ENCODE measurements at places on chromosomes 11 and 22.

DNA sequence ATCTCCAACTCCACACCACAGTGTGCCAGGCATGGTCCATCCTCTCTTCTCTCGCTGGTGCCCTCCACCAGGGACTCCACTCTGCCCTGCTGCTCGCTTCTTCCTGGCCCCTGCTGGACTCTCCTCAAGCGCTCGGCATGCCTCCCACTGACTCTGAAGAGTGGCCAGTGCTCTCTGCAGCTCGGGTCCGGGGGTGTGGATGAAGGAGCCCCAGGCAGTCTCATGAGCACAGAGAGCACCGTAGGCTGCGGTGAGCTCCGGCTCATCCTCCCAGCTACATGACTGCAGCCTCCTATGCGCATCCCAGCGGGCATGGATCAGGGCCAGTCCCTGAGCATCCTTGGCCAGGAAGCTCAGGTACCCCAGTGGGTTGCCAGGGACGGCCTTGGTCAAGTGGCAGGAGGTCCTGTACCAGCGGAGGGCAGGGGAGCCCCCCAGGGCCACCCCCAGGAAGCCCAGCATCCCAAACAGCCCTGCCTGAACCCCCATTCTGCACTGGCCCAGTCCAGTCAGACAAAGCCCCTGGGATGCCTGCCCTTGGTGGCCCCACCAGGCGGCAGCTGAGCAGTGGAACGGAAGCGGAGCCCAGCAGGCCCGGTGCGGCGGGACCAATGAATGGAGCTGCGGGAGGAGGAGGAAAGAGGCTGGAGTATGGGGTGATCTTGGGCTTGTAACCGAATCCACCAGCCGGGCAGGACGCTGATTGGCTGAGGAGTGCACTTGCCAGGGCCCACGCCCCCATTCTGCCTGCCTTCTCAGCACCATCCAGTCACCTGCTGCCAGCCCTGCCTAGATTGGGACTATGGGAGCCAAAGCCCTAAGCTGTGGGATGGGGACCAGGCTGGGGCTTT lies at the start of gene PLA2G3:
Gene PLA2G3, minus strand, starts transcription at position 643 of the 851 bp plus-strand sequence. Its CDS starts 154 bp downstream, at position 489.
- DNase-seq, result no peak

DNA sequence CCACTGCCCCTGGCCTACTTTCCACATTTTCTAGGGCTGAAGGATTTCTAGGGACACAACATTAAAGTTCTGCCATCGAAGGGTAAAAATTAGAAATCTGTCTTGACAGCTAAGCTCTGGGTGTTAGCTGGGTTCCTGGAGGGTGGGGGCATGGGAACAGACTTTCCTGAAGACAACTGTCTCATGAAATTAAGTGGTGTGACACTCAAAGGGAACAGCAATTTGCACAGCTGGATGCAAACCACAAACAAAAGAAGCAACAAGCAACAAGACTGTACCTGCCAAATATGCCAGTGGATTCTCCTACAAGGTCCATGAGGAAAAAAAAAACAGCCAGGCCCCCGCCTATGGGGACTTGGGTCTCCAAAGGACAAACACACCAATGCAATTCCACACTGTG lies 32.5 kb downstream of the WT1 start:
- no peak for DNase-seq

DNA sequence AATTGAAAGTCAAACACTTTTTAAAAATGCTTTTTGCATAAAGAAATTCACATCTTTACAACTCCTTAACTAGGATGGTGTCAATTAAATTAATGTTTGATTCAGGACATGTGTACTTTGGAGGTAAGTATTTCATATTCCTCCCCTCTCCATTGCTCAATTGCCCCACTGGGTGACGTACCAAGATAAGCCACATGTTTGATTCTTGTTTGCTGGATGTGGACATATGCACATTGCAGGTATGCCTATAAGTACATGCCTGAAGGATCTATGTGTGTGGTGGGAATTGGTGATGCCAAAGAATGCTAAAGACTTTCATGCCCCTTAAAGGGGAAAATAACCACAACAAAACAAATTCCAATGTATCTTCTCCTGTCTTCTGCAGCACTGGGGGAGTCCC lies 5.8 kb downstream of the CD44 start:
- DNase-seq, result no peak

DNA sequence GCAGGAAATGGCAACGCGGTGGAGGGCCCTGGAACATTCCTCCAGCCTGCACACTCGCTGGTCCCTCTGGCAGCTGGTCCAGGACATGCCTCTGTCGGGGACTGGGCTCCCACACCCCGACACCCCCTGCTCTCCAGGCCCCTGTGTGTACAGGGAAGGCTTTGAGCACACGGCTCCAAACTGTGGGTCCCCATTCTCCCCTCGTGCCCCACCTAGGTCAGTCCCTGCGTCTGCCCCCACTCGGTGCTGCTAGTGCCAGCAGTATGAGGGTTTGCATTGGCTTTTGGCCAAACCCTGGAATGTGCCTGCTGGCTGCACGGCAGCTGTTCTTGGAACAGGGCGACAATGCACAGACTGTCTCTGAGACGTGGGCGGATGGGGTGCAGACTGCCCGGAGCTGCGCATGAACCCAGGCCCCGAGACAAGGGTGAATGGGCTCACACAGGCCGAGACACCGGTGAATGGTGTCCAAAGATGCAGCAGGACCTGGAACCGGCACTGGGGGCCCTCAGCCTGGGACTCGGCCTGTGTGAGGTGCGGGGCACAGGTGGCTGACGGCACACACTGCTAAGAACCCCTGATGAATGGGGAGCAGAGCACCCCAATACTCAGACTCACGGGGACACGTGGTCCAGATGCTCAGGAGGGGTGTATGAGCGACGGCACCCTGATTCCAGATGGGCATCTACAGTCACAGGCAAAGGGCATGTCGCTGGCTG lies 7.5 kb upstream of the SYT8 start:
- no peak for DNase-seq

- no peak for DNase-seq
These were observed 15.8 kb downstream of the CCDC134 start for GRCh38 chr22:41816241-41816640.

Data from heart left ventricle (tissue), 16 donors.